ENCODE measurements at places on chromosomes 2 and 18. TPM values are rescaled to one million over a fixed set of nuclear protein-coding genes. Genes with fewer than 3 reads are reported as not detected.

DNA sequence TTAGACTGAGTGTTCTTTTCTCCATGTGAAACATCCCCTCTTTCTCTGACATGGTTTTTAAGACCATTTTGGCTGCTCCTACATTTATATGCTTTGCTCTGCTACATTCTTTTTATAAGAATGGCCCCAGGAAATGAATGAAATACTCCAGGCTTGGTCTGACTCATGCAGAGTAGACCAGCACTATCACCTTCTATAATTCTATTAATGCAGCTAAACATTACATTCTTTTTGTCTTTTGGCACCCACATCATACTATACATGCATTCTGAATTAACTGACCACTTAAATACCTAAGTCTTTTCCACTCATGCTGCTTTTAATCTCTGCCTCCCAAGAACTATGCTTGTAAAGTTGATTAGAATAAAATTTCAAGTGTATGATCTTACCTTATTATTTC lies 94.1 kb downstream of the AAK1 start:
- H3K4me3 ChIP-seq = no peak overlapping the region
- peak overlapping the region; percentile 6 for H3K27ac ChIP-seq
- peaks cover 30% of the 10 kb centered on the region for H3K4me1 ChIP-seq
- DNase-seq = no peak

DNA sequence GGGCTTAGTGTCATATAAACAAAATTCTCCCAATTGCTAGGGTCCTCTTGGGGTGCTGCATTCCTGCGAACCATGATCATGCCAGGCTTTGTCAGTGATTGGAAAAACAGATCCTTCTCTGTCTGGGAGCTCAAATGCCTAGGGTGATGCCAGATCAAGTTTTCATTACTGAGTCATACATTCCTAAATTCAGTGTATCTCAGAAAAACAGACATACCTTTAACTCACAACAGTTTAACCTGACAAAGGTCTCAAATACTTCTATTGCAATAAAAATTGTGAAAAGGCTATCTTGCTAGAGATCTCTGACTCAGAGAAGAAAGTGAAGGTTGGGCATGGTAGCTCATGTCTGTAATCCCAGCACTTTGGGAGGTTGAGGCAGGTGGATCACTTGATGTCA lies 86.9 kb downstream of the SH3YL1 start:
- no peaks in the 10 kb centered on the region for H3K36me3 ChIP-seq
- H3K4me1 ChIP-seq = peaks cover 34% of the 10 kb centered on the region
- no peak overlapping the region for H3K4me3 ChIP-seq

DNA sequence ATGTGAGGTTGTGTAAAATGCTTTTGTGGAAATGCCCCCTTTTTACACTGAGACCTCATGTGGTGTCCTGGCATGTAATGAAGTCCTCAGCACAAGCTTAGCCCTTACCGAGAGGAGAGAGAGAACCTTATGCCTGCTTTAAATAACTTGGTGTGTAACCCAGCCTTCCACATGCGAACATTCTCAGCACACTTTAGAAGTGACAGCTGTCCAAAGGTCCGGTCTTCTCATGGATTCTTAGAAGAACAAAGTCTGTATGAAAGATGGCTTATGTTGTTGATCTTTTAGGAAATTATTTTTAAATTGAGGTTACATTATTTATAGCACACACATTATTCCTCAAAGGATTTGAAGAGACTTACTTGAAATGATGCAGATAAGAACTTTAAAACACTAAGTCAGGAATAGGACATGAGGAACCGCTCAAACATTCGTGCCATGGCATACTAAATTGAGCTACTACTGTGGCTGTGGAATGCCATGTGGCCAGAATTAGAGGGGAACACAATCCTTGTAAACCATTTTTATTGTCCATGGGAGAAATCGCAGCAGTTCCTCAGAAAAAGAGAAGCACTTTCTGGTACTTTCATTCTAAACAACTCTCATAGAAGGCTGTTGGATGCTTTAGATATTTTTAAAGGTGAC lies 79.6 kb downstream of the WDSUB1 start:
- DNase-seq = no peak
- peaks cover 28% of the 10 kb centered on the region for H3K4me1 ChIP-seq
- no peak overlapping the region for H3K4me3 ChIP-seq
- no peaks in the 10 kb centered on the region for H3K36me3 ChIP-seq

- no peak overlapping the region for H3K4me3 ChIP-seq
- no peak overlapping the region for H3K27ac ChIP-seq
- H3K27me3 ChIP-seq = no peaks in the 10 kb centered on the region
- no peaks in the 10 kb centered on the region for H3K4me1 ChIP-seq
- no peaks in the 10 kb centered on the region for H3K36me3 ChIP-seq
Observed at GRCh38 chr18:1751249-1751648, 820.1 kb downstream of the METTL4 start.

GRCh38 chr2:158034198-158034866 lies 67.3 kb upstream of the UPP2 start:
- peaks cover 10% of the 10 kb centered on the region for H3K27me3 ChIP-seq
- DNase-seq = no peak
- no peak overlapping the region for H3K4me3 ChIP-seq
- H3K4me1 ChIP-seq = no peaks in the 10 kb centered on the region

GRCh38 chr2:37211212-37211611 lies 14.9 kb downstream of the CEBPZOS start:
- DNase-seq = no peak
- no peak overlapping the region for H3K4me3 ChIP-seq
- H3K27me3 ChIP-seq = no peaks in the 10 kb centered on the region
- H3K27ac ChIP-seq = no peak overlapping the region
- peaks cover 77% of the 10 kb centered on the region for H3K36me3 ChIP-seq

GRCh38 chr2:108615480-108616090 lies 81.3 kb downstream of the LIMS1 start:
- peaks cover 59% of the 10 kb centered on the region for H3K4me1 ChIP-seq
- H3K36me3 ChIP-seq = peaks cover 4% of the 10 kb centered on the region
- no peak overlapping the region for H3K27ac ChIP-seq
- no peaks in the 10 kb centered on the region for H3K27me3 ChIP-seq
- no peak for DNase-seq

- H3K27me3 ChIP-seq = peaks cover 51% of the 10 kb centered on the region
- peaks cover 5% of the 10 kb centered on the region for H3K4me1 ChIP-seq
- no peaks in the 10 kb centered on the region for H3K36me3 ChIP-seq
- no peak overlapping the region for H3K4me3 ChIP-seq
- no peak for DNase-seq
- no peak overlapping the region for H3K27ac ChIP-seq
Observed at GRCh38 chr2:11553661-11554398, 20.0 kb downstream of the GREB1 start.

- peaks cover 36% of the 10 kb centered on the region for H3K4me1 ChIP-seq
- H3K27ac ChIP-seq = peak overlapping the region; percentile 25
- peaks cover 12% of the 10 kb centered on the region for H3K36me3 ChIP-seq
Observed at GRCh38 chr2:119921825-119922224, 91.1 kb upstream of the EPB41L5 start.

DNA sequence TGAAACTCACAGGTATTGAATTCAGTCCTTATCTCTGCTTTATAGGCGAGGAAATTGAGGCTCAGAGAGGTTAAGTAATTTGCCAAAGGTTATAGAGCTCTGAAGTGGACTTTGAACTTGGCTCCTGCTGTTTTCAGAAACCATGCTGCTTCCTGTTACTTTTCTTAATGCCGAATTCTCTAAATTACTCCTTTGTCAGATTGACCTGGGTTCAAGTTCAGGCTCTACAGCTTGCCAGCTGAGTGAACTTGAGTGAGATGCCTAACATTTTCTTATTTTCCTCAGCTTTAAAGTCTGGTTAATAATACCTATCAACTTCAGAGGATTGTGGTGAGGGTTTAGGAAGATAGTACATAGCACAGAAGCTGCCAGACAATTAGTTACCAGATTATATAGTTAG lies 3.4 kb downstream of the ASAP2 start:
- H3K4me3 ChIP-seq = no peak overlapping the region
- no peaks in the 10 kb centered on the region for H3K36me3 ChIP-seq
- peaks cover 2% of the 10 kb centered on the region for H3K4me1 ChIP-seq
- H3K27me3 ChIP-seq = peaks cover 56% of the 10 kb centered on the region

GRCh38 chr2:181806039-181806392 lies 85.5 kb upstream of the ITPRID2 start:
- peaks cover 6% of the 10 kb centered on the region for H3K27me3 ChIP-seq
- H3K27ac ChIP-seq = no peak overlapping the region
- DNase-seq = no peak

DNA sequence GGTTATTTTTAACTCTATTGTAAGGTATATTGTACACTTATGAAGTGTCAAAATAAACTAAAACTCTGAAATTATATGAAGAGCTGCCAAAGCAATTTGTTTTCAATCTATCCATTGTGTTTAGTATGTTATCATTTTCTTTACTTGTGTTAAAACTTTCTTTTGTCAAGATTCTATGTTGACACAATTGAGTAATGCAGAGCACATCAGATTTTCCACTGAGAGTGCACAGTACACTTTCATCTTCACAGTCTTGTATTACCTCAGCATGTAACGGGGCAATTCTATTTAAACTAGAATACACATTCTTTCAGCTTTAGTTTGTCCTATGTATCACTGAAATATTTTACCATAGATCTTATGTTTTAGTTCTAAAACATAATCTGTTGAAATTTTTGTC lies 304.4 kb upstream of the ZC3H15 start:
- no peak overlapping the region for H3K27ac ChIP-seq
- DNase-seq = no peak
- H3K27me3 ChIP-seq = no peaks in the 10 kb centered on the region
- H3K4me1 ChIP-seq = peaks cover 6% of the 10 kb centered on the region

- H3K27me3 ChIP-seq = no peaks in the 10 kb centered on the region
- H3K36me3 ChIP-seq = no peaks in the 10 kb centered on the region
- no peak overlapping the region for H3K27ac ChIP-seq
- no peak overlapping the region for H3K4me3 ChIP-seq
- no peaks in the 10 kb centered on the region for H3K4me1 ChIP-seq
Observed at GRCh38 chr2:150567771-150568301, 80.4 kb upstream of the RND3 start.

DNA sequence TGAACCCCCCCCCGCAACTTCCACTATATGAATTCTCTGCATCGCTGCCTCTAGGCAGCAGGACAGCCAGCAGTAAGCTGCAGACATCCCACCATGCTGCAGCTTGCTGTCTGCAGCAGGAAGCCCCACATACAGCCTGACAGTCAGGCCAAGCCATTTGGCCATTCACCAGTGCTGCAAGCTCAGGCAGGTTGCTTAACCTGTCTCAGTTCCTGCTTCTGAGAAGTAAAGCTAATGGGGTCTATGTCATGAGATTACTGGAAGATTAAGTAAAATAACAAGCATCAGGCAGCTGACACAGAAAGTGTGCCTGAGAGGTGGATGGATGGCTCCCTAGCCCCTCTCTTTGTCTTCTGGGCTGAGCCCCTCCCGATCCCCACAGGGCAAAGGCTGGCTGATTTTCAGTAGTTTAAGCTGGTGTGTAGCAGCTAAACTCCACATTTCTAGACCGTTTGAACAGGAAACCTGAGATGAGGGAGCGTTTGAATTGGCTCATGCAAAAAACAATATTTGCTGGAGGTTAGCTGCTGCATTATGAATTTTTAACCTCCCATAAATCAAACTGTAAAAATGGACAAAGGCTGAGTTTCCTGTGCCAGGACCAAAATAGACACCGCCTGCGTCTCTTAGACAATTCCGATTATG lies 193.8 kb upstream of the ARL4C start:
- DNase-seq = no peak
- peaks cover 12% of the 10 kb centered on the region for H3K4me1 ChIP-seq
- H3K27me3 ChIP-seq = peaks cover 28% of the 10 kb centered on the region
- no peaks in the 10 kb centered on the region for H3K36me3 ChIP-seq
- no peak overlapping the region for H3K4me3 ChIP-seq
- no peak overlapping the region for H3K27ac ChIP-seq

DNA sequence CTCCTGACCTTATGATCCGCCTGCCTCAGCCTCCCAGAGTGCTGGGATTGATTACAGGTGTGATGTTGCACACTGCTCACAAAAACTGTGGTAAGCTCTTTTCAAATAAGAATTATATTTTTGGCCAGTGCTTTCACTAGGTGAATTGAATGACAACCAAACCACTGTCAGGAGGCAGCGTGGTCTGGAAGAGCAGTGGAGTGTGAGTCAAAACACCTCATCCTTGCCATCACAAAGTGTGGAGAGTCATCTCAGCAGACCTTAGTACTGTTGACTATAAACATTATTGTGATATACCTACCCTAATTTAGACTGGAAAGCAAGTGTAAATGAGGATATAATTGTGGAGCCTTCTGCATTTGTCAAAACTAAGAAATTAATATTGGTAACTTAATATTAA lies 61.3 kb downstream of the UBE2E3 start:
- H3K27ac ChIP-seq = no peak overlapping the region
- no peaks in the 10 kb centered on the region for H3K36me3 ChIP-seq
- no peaks in the 10 kb centered on the region for H3K27me3 ChIP-seq
- peaks cover 3% of the 10 kb centered on the region for H3K4me1 ChIP-seq
- peak; percentile 5 for DNase-seq

- no peaks in the 10 kb centered on the region for H3K4me1 ChIP-seq
- no peaks in the 10 kb centered on the region for H3K36me3 ChIP-seq
- no peak overlapping the region for H3K4me3 ChIP-seq
- no peak overlapping the region for H3K27ac ChIP-seq
- no peaks in the 10 kb centered on the region for H3K27me3 ChIP-seq
- DNase-seq = no peak
Observed at GRCh38 chr2:151918308-151918707, 90.1 kb upstream of the ARL5A start.

- H3K36me3 ChIP-seq = peaks cover 2% of the 10 kb centered on the region
- H3K27me3 ChIP-seq = no peaks in the 10 kb centered on the region
Observed at GRCh38 chr2:12487253-12488004, 229.3 kb upstream of the TRIB2 start.

DNA sequence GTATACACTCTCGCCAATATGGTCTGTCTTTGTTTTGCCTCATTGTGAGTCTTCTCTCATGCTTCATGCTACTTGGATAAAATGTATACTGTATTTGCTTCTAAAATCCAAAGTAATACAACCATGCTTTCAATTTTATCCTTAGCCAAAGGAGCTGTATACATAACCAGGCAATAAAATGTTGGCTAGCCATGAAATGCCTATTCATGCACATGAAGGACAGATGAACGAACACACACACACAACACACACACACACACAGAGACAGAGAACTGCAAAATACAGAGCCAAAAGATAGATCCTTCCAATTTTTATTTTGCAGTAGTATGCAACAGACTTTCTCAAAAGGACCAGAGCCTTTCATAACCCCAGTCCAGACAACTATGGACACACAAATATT lies 113.7 kb downstream of the SATB2 start:
- H3K27me3 ChIP-seq = no peaks in the 10 kb centered on the region
- H3K4me3 ChIP-seq = no peak overlapping the region
- no peak for DNase-seq
- no peaks in the 10 kb centered on the region for H3K36me3 ChIP-seq
- no peaks in the 10 kb centered on the region for H3K4me1 ChIP-seq

GRCh38 chr2:30721241-30721640 lies 86.0 kb downstream of the CAPN13 start:
- no peak overlapping the region for H3K27ac ChIP-seq
- DNase-seq = no peak
- no peaks in the 10 kb centered on the region for H3K36me3 ChIP-seq
- peaks cover 19% of the 10 kb centered on the region for H3K27me3 ChIP-seq
- no peaks in the 10 kb centered on the region for H3K4me1 ChIP-seq

The DES gene
- 0.39 TPM for total RNA-seq

The GAL3ST2 gene
- total RNA-seq = not detected

The NHEJ1 gene
- 19.8 TPM for total RNA-seq

The ARHGEF33 gene
- total RNA-seq = 0.47 TPM

The NABP1 gene
- total RNA-seq = 41.1 TPM

The SF3B1 gene
- 230 TPM for total RNA-seq

The MYL12A gene
- total RNA-seq = 321 TPM

The ZNF385B gene
- not detected for total RNA-seq

The CNRIP1 gene
- not detected for total RNA-seq

The CDH2 gene
- 0.37 TPM for total RNA-seq

The TMEFF2 gene
- total RNA-seq = not detected

The MC2R gene
- total RNA-seq = not detected

The CHST9 gene
- total RNA-seq = not detected

The SLC9A4 gene
- total RNA-seq = not detected

The NOSTRIN gene
- total RNA-seq = not detected

The ICOS gene
- 101 TPM for total RNA-seq

The POTEC gene
- not detected for total RNA-seq

The PDE6D gene
- 23.6 TPM for total RNA-seq

All from activated naive CD8-positive, alpha-beta T cell treated with anti-CD3 and anti-CD28 coated beads for 36 hours (primary cell).